ENCODE measurements at places on chromosomes 12 and 14. TPM values are rescaled to one million over a fixed set of nuclear protein-coding genes. Genes with fewer than 3 reads are reported as not detected.
A peak's percentile ranks its signal among the peaks of the same experiment; 100 is the strongest.

- H3K27me3 ChIP-seq, result no peaks in the 10 kb centered on the region
- DNase-seq, result no peak
- H3K27ac ChIP-seq, result no peak overlapping the region
Observed at GRCh38 chr14:78951602-78952001, 781.4 kb downstream of the NRXN3 start.

DNA sequence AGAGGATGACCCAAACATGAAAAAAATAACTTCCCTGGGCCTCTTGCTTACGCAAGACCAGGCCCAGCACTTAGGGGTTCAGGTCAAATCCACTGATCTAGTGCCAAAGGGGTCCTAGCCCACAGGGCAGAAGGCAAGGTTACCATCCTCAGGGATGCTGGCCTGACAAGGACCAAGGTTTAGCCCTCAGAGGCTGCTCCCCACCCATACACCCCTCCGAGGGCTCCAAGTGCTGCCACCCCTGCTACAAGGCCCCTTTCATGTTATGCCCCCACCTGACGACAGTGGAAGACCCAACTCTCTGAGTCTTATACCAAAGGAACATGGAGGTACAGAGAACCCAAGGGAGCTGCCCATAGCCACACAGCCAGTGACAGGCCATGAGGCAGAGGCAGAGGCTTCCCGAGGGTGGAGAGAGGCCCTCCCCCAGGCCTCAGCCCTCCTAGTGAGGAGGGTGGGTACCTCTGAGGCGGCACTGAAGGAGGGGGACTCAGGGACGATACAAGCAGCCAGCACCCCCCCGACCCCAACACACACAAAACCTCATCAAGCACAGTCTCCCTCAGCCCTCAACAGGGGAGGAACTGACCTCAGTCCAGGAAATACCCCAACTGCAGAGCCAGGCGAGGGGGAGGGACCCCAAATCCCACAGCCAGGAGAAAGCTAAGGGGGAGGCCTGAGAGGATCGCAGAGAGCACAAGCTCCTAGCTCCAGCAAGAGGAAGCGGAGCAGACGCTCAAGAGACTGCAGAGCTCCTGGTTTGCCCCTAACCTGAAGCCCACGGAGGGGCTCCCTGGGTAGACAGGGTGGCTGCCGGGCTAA lies 37.0 kb downstream of the ANAPC7 start:
- H3K4me3 ChIP-seq, result no peak overlapping the region
- H3K27ac ChIP-seq, result no peak overlapping the region
- H3K4me1 ChIP-seq, result no peaks in the 10 kb centered on the region
- no peaks in the 10 kb centered on the region for H3K36me3 ChIP-seq

DNA sequence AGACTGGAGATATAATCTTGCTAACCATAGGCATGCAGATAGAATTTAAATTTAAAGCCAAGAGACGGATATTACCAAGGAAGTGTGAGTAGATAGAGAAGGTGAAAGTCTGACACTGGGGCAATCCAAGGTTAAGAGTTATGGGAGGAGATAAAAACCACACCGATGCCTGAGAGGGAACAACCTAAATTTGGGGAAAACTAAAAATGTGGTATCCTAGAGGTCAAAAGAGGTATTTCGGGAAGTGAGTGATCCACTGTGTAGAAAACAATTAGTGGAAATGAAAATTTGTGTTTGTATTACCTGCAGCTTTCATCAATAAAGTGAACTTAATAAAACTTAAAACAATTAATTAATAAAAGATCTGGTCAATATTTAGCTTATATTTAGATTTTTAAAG lies 269.0 kb upstream of the RPL10L start:
- no peak overlapping the region for H3K4me3 ChIP-seq
- H3K4me1 ChIP-seq, result peaks cover 14% of the 10 kb centered on the region
- H3K27me3 ChIP-seq, result no peaks in the 10 kb centered on the region

- H3K27me3 ChIP-seq, result peaks cover 38% of the 10 kb centered on the region
- H3K4me3 ChIP-seq, result peak overlapping the region; percentile 86
- H3K4me1 ChIP-seq, result peaks cover 14% of the 10 kb centered on the region
- DNase-seq, result no peak
- H3K27ac ChIP-seq, result no peak overlapping the region
Observed at GRCh38 chr12:26196421-26196716, 996 bp downstream of the SSPN start.

DNA sequence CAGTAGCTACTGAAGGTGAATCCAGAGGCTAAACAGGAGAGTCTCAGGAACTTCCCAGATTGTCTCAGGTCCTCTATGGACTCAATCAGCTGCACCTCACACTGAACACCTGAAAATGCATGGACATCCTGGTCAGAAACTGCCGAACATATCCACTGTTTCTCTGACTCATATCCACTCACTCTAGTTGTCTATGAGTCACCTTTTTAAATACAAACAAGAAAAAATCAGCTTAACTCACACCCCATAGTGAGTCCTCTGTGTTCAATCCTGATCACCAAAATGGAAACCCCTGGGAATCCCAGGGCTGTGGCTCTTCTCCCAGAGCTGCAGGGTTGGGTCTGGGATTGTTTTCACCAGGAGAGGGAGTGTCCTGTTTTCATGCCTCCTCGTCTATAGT lies 556.7 kb downstream of the TMEM121 start:
- no peak for DNase-seq
- no peaks in the 10 kb centered on the region for H3K36me3 ChIP-seq
- H3K4me3 ChIP-seq, result no peak overlapping the region
- no peak overlapping the region for H3K27ac ChIP-seq
- no peaks in the 10 kb centered on the region for H3K4me1 ChIP-seq

The TCP11L2 gene
- total RNA-seq, result 12.8 TPM

The CPNE6 gene
- total RNA-seq, result not detected
